GDM1 (cell line): ENCODE measurements at places on chromosomes 4 and X.
A peak's percentile ranks its signal among the peaks of the same experiment; 100 is the strongest.

DNA sequence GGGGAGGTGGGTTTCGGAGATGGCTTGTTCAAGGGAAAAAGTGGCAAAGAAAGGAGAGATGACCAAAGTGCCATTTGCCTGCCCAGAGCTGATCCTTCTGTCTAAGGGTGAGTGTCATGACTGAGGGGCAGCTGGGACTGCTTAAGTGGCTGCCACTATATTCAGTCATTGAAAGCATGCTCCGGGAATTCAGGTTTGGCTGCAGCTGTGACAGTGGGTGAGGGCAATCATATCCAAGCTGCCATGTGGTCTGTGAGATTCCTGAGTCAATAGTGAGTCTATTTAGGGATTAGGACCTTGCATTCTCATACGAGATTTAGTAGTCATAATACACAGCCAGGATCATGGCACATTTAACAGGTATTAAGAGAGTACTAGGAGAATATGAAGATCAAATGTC is 138.8 kb upstream of the BANK1 start:
- no peak for DNase-seq

DNA sequence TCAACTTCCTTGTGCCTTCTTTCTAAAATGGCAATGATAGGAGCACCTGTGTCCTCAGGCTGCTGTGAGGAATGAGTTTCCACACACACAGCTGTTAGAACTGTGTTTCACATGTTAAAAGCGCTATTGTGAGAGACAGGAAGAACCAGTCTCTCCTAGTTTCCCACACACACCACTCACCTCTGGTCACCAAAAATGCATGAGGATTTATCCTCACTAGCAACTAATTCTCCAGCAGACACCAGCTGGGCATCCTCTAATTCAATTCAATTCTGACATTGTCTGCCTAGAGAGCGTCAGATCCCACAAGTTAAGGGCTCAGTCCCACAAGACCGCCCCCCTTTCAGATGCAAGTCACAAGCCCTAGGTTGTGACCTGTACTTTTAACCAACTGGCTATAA is 29.0 kb upstream of the SLC2A9 start:
- no peak for DNase-seq

DNA sequence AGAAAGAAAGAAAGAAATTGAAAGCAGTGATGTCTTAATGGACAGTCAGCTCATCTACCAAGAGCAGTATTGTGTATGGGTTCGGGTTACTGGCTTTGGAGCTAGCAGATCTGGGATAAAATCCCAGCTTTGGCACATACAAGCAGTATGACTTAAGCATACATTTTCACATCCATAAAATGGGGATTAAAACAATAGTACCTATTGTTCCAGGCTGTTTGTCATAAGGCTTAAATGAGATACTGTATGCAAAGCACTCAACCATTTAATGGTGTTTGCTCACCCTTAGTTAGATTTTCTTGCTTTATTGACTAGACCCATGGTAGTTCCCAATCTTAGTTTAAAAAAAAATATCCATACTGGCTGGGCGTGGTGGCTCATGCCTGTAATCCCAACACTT is 7.8 kb upstream of the TMEM164 start:
- DNase-seq: no peak

DNA sequence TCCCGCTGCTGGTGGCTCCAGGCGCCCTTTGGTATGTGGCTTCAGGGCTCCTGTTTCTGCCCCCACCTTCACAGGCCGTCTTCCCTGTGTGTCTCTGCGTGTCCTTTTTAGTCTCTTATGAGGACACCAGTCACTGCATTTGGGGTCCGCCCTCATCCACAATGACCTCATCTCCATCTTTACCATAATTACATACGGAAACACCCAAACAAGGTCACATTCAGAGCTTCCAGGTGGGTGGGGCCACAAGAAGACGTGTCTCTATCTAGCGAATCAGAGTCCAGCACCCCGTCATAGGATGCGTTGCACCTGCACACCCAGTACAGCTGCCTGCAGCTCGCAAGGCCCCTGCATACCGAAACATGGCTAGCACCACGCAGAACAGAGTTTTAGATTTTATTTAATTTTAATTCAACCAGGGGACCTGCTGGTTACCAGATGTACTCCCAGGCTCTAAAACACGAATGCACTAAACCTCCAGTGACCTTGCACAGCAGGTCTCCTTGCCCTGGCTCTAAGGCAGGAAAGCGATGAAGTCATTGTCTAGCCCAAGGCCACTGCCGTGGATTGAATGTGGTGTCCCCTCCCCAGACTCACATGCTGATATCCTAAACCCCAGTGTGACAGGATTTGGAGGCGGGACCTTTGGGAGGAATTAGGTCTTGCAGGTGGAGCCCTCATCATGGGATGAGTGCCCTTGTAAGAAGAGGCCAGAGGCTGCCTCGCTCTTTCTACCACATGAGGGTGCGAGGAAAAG is 30.3 kb downstream of the ABLIM2 start:
- no peak for DNase-seq

- DNase-seq: no peak
These were observed 1824.4 kb downstream of the ARAP2 start for GRCh38 chr4:34419871-34420270.

DNA sequence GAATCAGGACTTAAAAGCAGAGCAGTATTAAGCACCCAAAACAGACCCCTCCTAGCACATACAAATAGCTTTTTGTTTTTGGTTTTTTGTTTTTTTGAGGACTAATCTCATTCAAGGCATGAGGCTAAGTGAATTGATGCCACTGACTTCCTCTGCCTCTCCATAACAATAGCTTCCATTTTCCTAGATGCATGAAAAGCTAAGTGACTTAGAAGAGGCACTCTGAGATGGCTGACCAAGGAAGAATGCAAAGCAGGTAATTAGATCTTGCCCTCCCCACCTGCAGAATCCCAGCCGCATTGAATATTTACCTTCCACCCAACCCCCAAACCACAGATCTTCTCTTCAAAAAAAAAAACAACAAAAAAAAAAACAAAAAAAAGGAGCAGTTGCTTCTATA is 7.4 kb upstream of the KDR start:
- DNase-seq: no peak

DNA sequence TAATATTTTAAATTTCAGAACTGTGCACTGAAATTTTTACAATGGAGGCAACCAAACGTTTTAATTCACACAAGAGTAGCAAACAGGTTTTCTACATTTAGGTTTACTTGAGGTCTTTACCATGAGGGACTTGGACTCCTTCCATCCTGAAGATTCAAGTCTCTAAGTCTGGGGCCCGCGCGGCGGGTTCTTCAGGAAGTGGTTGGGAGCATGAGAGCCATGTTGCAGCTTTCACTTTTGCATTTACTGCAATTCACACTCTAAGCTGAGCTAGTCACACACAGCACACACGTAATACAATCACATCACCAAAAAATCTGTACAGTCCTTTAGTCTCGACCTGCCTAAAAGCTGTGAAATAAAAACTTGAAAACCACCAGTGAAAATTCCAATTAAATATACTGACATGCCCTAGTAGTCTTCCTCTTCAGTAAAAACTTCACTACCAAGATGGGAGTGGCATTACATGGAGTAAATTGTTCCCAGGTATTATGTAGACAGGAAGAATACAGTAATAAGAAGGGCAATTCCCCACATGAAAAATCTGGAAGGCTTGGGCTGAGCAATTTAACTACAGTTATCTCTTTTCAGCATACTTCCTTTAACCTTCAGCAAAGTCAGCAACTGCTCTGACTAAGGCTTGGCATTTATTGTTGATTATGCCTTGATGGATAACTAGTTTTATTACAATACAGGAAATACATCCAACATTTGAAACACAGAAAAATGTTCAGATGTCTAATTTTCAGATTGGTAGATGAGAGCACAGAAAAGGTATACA is 571.1 kb upstream of the DIPK2B start:
- peak; percentile 50 for DNase-seq

GRCh38 chr4:31366041-31366440 is 645.9 kb downstream of the PCDH7 start:
- no peak for DNase-seq

DNA sequence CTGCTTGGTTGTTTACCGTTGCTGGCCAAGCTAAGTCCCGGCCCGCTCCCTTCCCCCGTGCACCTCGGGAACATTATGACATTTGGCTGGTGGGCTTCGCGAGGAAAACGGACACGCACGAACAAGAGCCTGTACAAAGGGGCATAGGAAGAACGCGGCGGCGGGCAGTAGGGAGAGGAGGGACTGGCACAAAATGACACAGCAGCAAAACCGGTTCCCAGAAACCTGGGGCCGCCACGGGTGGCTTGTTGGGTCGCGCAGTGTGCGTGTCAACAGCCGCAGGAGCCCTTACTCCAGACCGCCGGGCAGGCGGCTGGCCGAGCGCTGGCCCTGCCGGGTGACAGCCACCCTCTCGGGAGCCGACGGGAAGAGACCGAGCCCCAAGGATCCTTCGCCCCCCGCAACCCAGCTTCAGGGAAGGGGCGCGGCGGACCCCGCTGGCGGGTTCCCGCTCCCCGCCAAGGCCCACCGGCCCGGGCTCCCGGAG is 1.6 kb upstream of the LIN54 start:
- DNase-seq: peak; percentile 10

DNA sequence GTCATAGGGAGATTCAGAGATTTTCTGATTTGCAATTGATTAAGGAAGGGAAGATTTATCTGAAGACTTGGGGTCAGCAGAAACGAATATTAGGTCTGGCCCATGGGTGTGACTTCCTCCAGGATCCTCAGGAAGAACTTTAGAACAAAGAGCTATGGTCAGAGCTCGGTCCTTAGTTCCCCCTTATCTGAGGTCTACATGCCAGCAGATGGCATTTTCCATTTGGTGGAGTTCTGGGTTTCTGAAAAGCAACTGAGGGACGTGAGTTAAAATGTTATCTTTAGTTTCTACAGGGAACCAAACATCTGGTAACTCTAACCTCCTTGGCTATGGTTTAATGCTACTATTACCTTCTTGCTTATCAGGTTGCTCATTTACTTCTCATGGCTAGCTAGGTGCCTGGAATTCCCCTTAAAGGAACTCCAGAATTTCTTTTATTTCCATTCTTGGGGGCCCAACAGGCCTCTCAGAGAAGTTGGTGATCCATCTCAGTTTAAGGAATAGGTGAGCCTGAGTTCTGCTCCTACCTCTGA is 40.7 kb downstream of the KLF3 start:
- no peak for DNase-seq

DNA sequence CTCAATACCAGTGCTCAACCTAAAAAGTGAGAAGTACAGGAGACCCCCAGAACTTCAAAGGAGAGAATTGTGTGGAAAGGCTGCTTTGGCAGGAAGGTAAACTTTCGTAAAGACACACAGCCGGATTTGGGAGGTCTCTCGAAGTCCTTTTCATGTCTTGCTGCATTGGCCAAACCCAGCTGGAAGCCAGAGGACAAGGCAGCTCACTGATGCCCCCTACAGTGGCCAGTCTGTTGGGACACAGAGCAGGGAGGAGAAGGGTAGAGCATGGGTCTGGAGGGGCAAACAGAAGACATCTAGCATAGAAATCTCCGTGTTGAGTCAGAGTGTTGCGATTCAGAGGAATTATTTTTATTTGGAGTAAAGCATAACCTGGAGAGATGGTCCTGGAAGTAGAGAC is 198.9 kb downstream of the ANK2 start:
- DNase-seq: no peak

GRCh38 chrX:41952102-41952501 is 28.7 kb upstream of the CASK start:
- no peak for DNase-seq

DNA sequence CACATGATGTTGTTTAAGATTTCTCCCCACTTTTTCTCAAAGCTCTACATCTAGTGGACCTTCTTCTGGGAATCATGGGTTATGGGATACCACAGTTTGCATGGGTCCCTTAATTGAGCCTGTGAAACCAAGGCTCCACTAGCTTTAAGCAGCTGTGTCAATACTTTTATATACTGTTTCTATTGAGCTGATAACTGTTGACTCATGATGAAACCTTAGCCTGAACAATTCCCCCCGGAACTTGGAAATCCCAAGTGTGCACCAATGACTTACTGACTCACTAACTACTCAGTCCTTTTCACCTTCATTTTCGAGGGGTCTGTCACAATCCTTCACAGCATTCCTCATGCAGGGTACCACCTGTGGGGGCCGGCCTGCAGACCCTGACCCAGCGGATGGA is 12.7 kb upstream of the SPIN4 start:
- no peak for DNase-seq

GRCh38 chr4:152331042-152331441 is 204.8 kb downstream of the FBXW7 start:
- no peak for DNase-seq

- DNase-seq: no peak
These were observed 64.7 kb downstream of the SMAD1 start for GRCh38 chr4:145546175-145546915.

DNA sequence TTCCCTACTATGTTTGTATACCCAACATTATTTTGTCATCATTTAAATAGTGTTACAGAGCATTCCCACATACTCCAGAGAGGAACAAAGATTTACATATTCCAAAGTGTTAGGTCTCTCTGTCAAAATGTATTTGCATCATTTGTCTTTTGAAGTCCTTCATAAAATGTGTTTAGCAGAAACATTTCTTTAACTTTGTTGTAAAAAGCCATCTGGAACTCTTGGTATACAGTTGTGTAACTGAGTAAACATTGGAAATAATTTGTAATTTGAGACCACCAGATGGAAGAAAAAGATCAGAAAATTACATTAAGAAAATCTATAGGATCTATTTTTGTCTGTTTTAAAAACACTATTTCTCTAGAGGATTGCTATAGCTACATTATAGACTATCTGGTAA is 56.6 kb upstream of the ALB start:
- DNase-seq: no peak

GRCh38 chrX:107566604-107567262 is 61.6 kb upstream of the PRPS1 start:
- no peak for DNase-seq

- DNase-seq: no peak
These were observed 6.0 kb upstream of the CENPE start for GRCh38 chr4:103204111-103204510.

GRCh38 chr4:86965019-86965976 is 30.5 kb downstream of the AFF1 start:
- no peak for DNase-seq

- DNase-seq: no peak
These were observed 6.8 kb upstream of the ODAPH start for GRCh38 chr4:75549019-75549418.

GRCh38 chrX:108216919-108217571 is 125.5 kb downstream of the ATG4A start:
- DNase-seq: no peak

GRCh38 chrX:644304-645281 is 14.0 kb downstream of the SHOX start:
- DNase-seq: no peak

DNA sequence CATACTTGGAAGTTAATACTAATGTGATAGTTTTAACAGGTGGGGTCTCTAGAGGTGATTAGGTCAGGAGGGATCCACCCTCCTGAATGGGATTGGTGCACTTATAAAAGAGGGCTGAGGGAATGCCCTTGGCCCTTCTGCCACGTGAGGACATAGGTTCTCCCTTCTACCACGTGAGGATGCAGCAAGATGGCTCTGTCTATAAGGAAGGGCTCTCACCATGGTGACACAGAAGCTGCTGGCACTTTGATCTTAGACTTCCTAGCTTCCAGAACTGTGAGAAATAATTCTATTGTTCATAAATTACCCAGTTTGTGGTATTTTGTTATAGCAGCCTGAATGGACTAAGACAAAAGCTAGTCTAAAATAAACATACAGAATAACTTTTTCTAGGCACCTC is 1.0 kb downstream of the AADAT start:
- DNase-seq: no peak

- no peak for DNase-seq
These were observed 12.9 kb downstream of the DCAF8L1 start for GRCh38 chrX:27968352-27968751.
